ENCODE measurements at places on chromosomes 4 and X.

DNA sequence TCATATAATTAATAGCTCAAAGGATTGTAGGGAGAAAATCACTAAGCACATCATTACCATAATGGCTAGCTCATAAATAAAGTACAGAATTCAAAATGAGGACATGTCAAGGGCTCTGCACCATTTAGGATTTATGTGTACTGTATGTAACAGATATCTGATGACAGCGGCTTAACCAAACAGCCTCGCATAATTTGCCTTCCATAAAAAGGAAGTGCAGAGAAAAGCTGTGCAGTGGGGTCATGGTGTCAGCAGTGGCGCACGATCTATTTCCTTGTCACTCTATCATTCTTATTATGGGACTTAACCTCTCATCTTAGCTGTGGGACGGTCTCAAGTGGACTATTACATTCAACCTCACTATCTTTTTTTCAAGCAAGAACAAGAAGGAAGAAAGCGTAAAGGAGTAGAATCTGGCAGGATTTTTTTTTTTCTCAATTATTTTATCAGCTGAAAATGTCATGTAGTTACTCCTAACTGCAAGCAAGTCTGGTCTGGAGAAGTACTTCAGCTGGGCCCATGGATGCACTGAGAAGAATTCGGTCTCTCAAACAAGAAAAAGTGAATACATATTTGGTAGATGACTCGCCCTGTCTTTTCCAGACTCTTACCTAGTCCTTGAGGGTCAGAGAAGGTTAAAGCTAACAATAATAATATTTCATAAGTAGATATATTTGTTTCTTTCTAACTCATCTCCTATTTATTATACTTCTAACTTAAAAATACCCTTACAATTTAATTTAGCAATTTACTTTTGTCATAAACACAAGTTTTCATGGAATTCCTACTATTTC is 94.6 kb downstream of the COX18 start:
- DNase-seq = no peak

DNA sequence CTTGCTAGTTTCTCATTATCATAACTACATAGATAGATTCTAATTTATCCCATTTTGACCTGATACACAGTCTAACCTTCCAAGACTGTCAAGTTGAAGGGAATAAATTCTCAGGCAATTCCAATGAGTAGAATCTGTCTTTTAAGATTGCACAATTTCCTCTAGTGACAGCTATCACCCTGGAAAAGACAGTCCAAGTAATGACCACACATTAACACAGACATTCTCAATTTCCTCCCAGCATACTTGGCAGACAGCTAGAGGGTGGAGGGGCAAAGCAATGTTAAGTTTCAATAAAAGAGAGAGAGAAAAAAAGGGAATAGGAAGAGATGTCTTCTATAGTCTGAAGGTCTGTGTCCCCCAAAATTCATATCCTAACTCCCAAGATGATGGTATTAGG is 234.7 kb downstream of the LDB2 start:
- DNase-seq = no peak

GRCh38 chr4:122622400-122622799 is 1.5 kb upstream of the IL21 start:
- no peak for DNase-seq

DNA sequence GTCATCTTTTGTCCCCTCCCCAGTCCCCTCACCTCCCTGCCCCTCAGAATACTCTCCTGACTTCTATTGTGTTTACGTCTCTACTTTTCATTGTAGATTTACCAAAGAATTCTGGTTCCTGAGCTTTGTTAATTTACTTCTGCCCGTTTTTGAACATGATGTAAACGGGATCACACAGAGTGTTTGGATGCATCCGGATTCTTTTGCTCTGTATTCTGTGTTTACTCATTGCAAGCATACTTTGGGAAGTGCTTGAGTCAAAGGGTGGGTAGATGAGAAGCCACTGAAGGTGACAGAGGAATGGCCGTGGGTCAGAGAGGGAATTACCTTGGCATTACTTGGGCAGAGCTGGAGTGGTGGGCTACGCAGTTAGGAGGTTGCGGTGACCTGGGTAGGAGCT is 18.0 kb downstream of the CLCN4 start:
- no peak for DNase-seq

GRCh38 chr4:101421386-101421785 is 74.1 kb upstream of the PPP3CA start:
- no peak for DNase-seq

GRCh38 chr4:123417813-123418212 is 21.2 kb downstream of the SPRY1 start:
- DNase-seq = no peak

DNA sequence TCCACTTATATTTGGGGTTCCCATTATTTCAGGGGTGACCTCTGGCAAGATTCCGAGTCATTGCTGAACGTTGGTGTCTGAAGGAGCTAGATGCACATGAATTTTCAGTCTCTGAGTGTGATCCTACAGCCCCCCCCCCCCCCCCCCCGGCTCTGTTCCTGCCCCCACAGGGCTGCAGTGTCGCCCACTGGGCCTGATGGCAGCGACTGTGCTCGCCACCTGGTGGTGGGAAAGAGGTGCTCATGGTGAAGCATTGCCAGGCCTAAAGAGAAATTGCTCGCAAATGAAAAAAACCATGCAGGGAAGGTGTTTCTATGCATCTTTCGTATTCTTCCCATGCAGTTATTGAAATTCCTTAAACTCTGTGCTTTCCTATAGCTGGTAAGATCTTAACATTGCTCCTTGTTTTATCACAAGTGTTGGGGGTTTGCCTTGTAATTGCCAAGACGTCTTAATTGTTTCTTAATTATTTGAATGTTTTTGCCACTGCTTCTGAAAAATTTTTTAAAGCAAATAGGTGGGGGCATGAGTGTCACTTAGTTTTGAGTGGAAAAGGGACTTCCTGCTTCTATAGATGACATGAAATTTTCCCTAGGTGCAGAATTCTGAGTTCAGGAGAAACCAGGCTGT is 63.2 kb downstream of the CLDN22 start:
- peak; percentile 24 for DNase-seq

DNA sequence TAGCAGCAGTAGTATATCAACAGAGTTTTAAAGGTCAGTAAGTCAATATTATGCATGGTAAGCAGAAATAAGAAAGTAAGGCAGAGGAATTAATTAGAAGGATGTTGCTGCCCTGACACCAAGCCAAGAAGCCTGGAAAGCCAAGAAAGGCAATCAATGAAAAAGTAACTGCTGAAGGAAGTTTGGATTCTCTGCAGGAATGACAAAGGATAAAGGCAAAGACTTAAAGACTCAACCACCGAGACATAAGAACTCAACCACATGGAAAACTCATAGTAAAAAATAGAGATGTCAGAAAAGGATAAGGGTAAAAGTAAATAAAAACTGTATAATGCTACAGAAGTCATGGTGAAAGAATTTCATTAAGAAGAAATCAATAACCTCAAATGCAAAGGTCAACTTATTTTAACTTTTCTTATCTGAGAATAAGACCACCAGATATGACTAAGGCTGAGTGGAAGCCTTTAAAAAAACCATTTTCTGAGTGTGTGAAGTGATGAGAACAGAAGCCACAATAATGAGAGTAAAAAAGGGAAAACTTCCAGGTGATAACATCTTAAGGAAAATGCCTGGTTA is 55.2 kb downstream of the NEK1 start:
- DNase-seq = no peak

DNA sequence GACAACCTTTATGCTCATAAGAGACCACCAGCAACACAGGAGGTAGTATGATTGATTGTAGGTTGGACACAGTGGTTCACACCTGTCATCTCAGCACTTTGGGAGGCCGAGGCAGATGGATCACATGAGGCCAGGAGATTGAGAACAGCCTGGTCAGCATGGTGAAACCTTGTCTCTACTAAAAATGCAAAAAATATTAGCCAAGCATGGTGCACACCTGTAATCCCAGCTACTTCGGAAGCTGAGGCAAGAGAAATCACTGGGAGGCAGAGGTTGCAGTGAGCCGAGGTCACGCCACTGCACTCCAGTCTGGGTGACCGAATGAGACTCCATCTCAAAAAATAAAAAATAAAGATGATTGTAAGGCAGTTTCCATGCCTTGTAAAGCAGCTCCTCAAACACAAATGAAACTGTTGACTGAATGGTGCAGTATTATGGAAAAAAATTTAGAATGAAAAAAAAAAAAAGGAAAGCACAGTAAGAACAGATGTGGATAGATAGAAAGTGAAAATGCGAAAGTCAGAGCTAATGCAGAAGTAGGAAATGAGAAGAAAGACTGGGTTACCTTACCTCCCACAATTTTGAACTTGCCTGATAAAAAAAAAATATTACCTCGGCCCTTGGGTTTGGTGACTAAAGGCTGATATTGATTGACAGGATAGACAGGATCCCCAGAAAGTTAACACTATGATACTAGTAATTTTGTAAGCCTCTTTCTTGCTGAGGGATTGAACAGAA is 249.2 kb upstream of the TRAM1L1 start:
- no peak for DNase-seq
